Lung microvascular endothelial cell (primary cell): ENCODE measurements at places on chromosomes 6 and 20.

DNA sequence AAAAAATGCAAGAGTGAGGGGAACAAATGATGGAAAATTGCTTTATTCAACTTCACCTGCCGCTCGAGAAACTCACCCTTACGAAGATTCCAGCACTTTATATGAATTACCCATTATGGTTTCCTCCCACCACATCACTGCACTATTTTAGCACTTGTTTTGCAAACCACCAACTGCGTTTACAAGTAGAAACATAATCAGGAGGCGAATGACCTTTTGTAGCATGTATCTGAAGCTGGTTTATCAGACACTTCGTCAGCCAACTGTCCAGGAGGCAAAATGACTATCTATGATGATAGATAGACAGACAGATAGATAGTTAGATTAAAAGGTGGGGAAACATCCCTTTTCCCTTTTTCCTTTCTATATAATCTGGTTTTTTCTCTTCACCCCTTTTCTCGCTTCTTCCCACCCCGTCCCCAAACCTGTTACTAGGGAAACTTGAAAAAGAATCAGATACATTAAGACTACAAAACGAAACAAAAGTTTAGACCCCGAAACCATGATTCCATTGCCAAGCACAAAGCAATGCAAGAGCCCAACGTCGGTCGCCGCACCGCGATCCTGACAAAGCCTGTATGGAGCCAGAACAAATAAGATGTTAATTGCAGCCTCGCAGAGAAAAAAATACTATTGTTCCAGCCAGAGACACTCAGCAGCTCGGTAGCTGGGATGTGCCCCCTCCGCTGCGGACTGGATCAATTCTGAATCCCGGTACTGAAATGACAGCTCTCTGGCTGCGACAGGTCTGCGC, 933 bp upstream of the ADGRB3 start:
- DNase-seq, result no peak

DNA sequence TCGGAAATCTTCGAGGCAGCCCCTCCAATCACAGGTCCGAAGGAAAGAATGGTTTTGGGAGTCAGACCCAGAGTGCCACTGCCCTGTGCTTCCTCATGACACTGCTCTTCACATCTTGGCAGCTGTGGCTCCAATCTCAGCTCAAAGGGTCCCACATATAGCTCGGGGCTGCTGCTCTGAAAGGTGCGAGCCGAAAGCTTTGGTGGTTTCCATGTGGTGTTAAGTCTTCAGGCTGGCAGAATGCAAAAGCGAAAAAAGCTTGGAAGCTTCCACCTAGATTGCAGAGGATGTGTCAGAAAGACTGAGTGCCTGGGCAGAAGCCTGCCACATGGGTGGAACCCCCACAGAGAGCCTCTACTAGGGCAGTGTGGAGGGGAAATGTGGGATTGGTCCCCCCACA, 314.3 kb upstream of the CHD6 start:
- no peak for DNase-seq

- DNase-seq, result peak; percentile 17
Measured at GRCh38 chr6:107509506-107509905, 19.6 kb downstream of the SOBP start.

GRCh38 chr20:35434085-35435005, 3.7 kb downstream of the GDF5 start:
- no peak for DNase-seq

- peak; percentile 20 for DNase-seq
Measured at GRCh38 chr6:110097443-110097842, 82.0 kb downstream of the WASF1 start.

- DNase-seq, result no peak
Measured at GRCh38 chr6:16042751-16043150, 86.1 kb upstream of the MYLIP start.

GRCh38 chr6:155219858-155220301, 43.9 kb upstream of the CLDN20 start:
- peak; percentile 35 for DNase-seq

- no peak for DNase-seq
Measured at GRCh38 chr6:96075826-96076225, 60.1 kb downstream of the FUT9 start.

GRCh38 chr6:98769546-98769945, 64.8 kb upstream of the POU3F2 start:
- peak; percentile 37 for DNase-seq

- DNase-seq, result no peak
Measured at GRCh38 chr20:63876489-63877036, 11.5 kb downstream of the TPD52L2 start.

GRCh38 chr6:165985281-165985805, 182.3 kb downstream of the TBXT start:
- DNase-seq, result no peak

DNA sequence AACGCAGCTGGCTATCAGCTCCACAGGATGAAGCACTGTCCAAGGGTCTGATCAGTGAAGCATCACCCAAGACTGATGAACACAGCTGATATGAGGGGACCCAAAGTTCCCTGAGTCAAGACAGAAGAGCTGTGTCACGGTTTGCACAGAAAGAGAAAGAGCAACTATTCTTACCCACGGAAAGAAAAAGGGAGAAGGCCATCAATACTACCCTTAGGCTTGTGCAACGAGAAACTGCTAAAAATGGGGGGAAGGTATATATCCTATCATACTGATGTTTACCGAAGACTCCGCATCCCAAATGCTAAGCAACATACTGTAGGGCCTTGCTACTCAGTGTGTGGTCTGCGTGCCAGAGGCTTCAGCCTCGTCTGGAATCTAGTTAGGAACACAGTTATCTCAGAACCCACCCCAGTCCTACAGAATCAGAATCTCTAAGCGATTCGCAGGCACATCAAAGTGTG, 665 bp downstream of the FASTKD5 start:
- DNase-seq, result peak; percentile 16
